A673 (cell line): ENCODE measurements at places on chromosomes 3 and 15. TPM values are rescaled to one million over a fixed set of nuclear protein-coding genes. Genes with fewer than 3 reads are reported as not detected.
A peak's percentile ranks its signal among the peaks of the same experiment; 100 is the strongest.

Gene C3orf49
- total RNA-seq, result not detected in 2 replicates

DNA sequence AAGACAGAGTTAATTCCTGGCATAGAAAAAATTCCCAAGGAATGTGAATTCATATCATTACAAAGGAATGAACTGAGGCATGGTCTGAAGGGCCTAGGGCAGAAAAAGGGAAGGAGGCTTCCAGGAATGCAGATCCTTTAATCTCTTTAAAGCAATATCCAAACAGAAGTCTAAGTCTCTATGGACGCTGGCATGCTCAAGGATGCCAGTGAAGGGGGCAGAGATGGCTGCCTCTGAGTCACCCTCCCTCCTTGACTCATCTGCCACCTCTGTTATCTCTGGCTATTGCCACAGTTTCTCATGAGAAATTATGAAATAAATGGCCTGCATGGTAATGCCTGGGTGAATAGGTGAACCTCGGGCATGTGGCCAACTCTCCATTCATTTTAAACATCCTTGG, 96.3 kb upstream of the BCL6 start:
- peaks cover 7% of the 10 kb centered on the region for H3K27me3 ChIP-seq
- no peaks in the 10 kb centered on the region for H3K36me3 ChIP-seq
- H3K4me3 ChIP-seq, result no peak overlapping the region

- H3K27me3 ChIP-seq, result no peaks in the 10 kb centered on the region
- H3K36me3 ChIP-seq, result no peaks in the 10 kb centered on the region
- H3K27ac ChIP-seq, result no peak overlapping the region
Measured at GRCh38 chr3:43629257-43629656, 7.4 kb upstream of the ANO10 start.

- H3K4me3 ChIP-seq, result no peak overlapping the region
- H3K4me1 ChIP-seq, result no peaks in the 10 kb centered on the region
- H3K36me3 ChIP-seq, result no peaks in the 10 kb centered on the region
- H3K27me3 ChIP-seq, result peaks cover 15% of the 10 kb centered on the region
- no peak for DNase-seq
Measured at GRCh38 chr15:39079296-39079847, 501.5 kb upstream of the THBS1 start.

Gene CCR5
- total RNA-seq, result not detected in 2 replicates

Gene ZNF197
- total RNA-seq, result 14.0 and 14.3 TPM in 2 replicates

GRCh38 chr15:85718271-85718971, 76.3 kb downstream of the KLHL25 start:
- DNase-seq, result no peak
- peaks cover 17% of the 10 kb centered on the region for H3K36me3 ChIP-seq
- H3K27me3 ChIP-seq, result no peaks in the 10 kb centered on the region
- no peak overlapping the region for H3K4me3 ChIP-seq
- no peaks in the 10 kb centered on the region for H3K4me1 ChIP-seq

DNA sequence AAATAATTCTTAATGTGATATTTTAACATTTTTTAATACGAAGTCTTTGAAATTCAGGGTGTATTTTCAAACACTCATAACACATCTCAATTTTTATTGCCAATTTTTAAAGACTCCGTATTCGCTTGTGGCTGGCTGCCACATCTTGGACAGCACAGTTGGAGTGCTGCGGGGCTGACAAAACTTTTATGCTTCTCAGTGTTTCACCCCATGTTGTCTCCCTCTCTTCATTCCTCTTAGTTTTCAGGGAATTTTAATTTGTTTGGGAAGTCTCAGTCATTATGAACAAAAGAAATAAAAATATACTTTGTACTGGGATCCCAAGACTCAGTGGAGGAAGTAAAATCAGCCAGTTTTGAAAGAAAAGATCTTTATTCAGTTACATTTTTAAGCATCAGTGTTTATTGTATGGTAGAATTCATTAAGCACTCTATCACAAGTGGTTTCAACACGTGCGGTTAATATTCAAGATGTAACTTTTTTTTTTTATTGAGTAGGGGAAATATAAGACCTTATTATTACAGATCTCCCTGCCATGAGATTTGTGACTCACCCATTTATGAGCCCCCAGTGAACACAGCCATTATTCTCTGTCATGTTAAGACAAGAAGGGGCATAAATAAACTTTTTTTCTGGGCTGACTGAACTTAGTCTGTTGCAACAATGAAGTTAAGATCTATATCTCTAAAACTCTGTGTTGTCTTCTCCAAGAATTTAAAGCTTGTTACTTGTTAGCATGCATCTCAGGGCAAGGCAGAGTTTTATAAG, 26.8 kb downstream of the KAT2B start:
- H3K27me3 ChIP-seq, result no peaks in the 10 kb centered on the region
- DNase-seq, result peak; percentile 94
- no peak overlapping the region for H3K27ac ChIP-seq

Gene CMTM8
- 1.7 and 2.1 TPM in 2 replicates for total RNA-seq

- H3K27me3 ChIP-seq, result no peaks in the 10 kb centered on the region
- H3K36me3 ChIP-seq, result no peaks in the 10 kb centered on the region
- no peak overlapping the region for H3K4me3 ChIP-seq
- H3K4me1 ChIP-seq, result peaks cover 85% of the 10 kb centered on the region
- no peak for DNase-seq
- peak overlapping the region; percentile 94 for H3K27ac ChIP-seq
Measured at GRCh38 chr3:194091141-194091540, 44.8 kb upstream of the HES1 start.

Gene MELTF
- total RNA-seq, result 2.6 and 4.3 TPM in 2 replicates

Gene CLSTN2
- total RNA-seq, result 41.0 and 50.7 TPM in 2 replicates

DNA sequence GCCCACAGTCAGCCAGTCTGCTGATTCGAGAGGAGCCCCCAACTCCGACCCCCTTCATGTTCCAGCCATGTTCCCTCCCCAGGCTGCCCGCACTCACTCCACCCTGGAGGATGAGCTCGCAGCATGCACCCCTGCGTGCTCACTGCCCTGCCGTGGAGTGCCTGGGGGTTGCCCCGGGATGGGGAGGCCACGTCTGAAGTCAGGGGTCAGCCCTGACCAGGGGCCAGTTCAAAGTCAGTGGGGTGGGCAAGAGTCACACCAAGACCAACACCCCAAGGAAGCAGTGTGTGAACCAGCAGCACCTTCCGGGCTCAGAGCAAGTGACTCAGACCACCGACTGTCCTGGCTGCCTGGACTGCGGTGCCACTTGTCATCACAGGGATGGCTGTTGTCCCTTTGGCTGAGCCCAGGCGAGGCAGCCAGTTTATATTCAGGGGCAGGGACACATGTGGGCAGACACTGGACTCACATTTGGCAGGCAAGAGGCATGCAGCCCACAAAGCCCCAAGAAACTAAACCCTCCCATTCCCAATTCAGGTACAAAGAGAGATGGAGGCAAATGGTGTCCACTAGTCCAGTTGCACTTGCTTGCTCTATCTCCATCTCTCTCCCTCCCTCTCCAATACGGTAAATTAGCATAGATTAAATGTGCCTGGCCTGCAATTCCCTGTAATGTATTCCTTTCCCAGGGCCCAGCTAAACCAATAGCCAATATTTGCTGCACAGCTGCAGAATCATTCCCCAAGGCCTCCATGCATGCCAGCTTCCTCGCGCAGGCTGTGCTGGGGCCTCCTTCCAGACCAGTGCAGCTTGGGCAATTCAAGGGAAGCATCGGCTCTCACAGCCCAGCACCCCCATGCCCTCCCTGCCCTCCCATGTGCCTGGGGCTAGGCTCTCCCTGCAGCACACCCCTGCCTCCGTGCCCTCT, 135.7 kb upstream of the IQSEC1 start:
- no peaks in the 10 kb centered on the region for H3K36me3 ChIP-seq
- H3K4me3 ChIP-seq, result no peak overlapping the region
- H3K27ac ChIP-seq, result no peak overlapping the region

GRCh38 chr3:65526656-65527055, 512.1 kb downstream of the MAGI1 start:
- DNase-seq, result no peak
- no peaks in the 10 kb centered on the region for H3K4me1 ChIP-seq
- no peaks in the 10 kb centered on the region for H3K27me3 ChIP-seq
- H3K36me3 ChIP-seq, result no peaks in the 10 kb centered on the region
- no peak overlapping the region for H3K27ac ChIP-seq

DNA sequence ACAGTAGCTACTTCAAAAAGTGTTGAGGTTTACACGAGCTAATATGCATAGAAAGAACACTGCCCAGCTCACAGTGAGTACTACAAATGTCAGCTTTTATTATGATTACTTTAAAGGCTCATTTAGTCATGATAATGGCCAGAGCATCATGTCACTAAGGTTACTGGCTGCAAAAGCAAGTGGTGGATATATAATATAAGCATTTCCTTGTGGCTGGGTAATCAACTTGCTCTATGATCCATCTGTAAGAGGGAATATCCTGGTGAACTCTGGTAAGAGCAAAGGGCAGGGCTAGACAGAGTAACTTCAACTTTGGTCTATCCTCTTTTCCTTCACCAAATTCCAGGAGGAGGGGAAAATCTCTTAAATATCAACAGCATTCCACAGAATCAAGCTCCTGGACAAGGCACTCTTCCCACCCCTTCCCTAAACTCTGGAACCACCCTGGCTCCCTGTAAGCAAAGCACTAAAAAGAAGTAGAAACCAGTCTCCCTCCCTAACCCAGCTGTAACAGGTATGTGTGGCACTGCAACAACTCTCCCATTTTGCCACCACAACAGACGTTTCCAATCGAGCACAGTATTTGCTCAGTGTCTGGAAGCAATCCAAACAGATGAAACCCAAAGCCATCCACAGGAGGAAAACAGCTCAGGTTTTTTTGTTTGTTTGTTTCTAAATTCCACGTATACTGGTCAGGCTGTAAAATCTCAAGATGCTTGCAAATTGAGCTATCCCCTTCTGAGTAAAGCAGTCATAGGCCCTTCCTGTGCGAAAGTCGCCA, 13.4 kb downstream of the B4GALT4 start:
- DNase-seq, result no peak
- peaks cover 7% of the 10 kb centered on the region for H3K36me3 ChIP-seq
- no peaks in the 10 kb centered on the region for H3K27me3 ChIP-seq
- H3K4me1 ChIP-seq, result no peaks in the 10 kb centered on the region
- H3K27ac ChIP-seq, result no peak overlapping the region

DNA sequence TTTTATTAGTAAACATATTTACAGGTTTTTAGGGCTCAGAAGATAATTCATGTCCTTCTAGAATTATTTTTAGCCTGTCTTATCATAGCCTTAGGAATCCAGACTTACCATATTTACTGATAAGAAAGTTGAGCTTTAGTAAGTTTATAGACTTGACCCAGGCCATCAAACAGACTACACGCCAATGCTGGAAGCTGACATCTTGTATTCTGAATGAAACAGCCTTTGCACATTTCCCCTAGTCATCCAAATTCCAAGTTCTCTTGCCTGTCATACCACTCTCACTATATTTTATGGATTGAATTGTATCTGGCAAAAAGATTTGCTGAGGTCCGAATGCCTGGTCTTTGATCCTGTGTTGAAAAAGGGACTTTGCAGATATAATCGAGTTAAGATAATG, 58.6 kb downstream of the DRD3 start:
- no peak overlapping the region for H3K4me3 ChIP-seq
- DNase-seq, result no peak
- no peaks in the 10 kb centered on the region for H3K27me3 ChIP-seq
- H3K27ac ChIP-seq, result no peak overlapping the region
- no peaks in the 10 kb centered on the region for H3K4me1 ChIP-seq
- H3K36me3 ChIP-seq, result no peaks in the 10 kb centered on the region

GRCh38 chr3:151856118-151856517, 17.3 kb upstream of the SUCNR1 start:
- H3K4me3 ChIP-seq, result no peak overlapping the region
- DNase-seq, result no peak
- H3K36me3 ChIP-seq, result no peaks in the 10 kb centered on the region
- H3K27me3 ChIP-seq, result no peaks in the 10 kb centered on the region
- no peak overlapping the region for H3K27ac ChIP-seq
- peaks cover 6% of the 10 kb centered on the region for H3K4me1 ChIP-seq

DNA sequence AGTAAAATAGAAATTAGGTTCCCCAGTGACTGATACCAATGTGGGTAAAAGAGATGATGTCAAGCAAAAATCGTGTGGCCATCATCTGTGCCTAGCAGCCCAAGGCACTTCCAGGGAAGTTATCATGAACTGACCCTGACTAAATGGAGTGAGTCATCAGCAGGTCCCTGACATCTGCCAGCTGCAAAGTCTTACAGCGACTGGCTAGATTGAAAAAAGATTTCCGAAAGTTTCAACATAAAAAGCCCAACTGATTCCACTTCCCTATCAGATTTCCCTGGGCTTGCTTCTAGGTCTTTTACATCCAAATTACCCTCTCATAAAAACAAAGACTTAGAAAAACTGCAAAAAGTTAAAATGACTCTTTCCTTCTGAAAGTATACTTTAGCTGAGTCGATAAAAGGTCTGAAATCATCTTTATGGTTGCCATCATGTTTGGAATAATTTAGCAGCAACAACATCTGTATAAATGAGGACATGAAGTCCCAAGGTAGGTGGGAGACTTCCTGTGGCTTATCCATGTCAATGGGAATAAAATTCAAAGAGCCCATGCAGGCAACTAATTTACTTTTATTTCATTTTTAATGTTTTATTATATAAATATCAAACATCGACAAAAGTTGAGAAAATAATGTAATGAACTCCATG, 342.8 kb downstream of the ERC2 start:
- no peak overlapping the region for H3K27ac ChIP-seq
- no peaks in the 10 kb centered on the region for H3K27me3 ChIP-seq
- H3K4me3 ChIP-seq, result no peak overlapping the region
- peak; percentile 53 for DNase-seq

GRCh38 chr3:133886031-133886722, 9.5 kb downstream of the RAB6B start:
- DNase-seq, result no peak
- H3K27me3 ChIP-seq, result no peaks in the 10 kb centered on the region
- H3K4me3 ChIP-seq, result no peak overlapping the region
- H3K4me1 ChIP-seq, result no peaks in the 10 kb centered on the region
- H3K27ac ChIP-seq, result no peak overlapping the region

Gene IDH3A
- 83.8 and 112 TPM in 2 replicates for total RNA-seq

DNA sequence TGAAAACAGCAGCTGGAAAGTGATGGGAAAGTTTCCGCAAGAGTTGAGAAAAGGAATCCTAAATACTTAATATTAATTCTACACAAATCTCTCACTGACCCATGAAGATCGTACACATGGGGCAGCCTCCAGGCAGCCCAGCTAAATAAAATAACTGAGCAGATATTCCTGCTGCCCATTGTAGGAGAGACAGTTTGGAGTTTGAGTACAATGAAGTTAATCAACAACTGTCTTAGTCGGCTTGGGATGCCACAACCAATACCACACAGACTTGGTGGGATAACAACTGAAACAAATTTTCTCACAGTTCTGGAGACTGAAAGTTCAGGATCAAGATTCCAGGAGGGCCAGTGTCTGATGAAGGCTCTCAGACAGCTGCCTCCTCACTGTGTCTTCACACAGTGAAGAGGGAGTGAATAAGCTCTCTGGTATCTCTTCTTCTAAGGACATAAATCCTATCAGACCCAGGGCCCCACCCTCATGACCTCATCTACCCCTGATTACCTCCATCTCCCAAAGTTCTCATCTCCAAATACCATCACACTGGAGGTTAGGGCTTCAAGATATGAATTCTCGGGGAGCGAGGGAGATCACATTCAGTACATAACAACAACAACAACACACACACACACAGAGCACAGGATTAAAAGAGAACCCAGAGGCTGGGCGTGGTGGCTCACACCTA, 9.7 kb downstream of the TRPM7 start:
- no peak for DNase-seq
- H3K27ac ChIP-seq, result peak overlapping the region; percentile 14
- H3K4me1 ChIP-seq, result peaks cover 5% of the 10 kb centered on the region
- no peak overlapping the region for H3K4me3 ChIP-seq
- no peaks in the 10 kb centered on the region for H3K36me3 ChIP-seq

- peak; percentile 29 for DNase-seq
- H3K4me1 ChIP-seq, result peaks cover 57% of the 10 kb centered on the region
- peak overlapping the region; percentile 18 for H3K4me3 ChIP-seq
- peak overlapping the region; percentile 91 for H3K27ac ChIP-seq
Measured at GRCh38 chr3:78918361-78919020, 849.3 kb downstream of the ROBO1 start.
